A549 treated with DMSO at 1 μM for 4 hours (cell line): ENCODE measurements at places on chromosomes 11 and 22. TPM values are rescaled to one million over a fixed set of nuclear protein-coding genes. Genes with fewer than 3 reads are reported as not detected.

Gene BACE1-AS
- 1.4 to 2.4 TPM (median 2.4 TPM) in 5 replicates for total RNA-seq

Gene ROM1
- total RNA-seq: 4.0 to 5.3 TPM (median 4.4 TPM) in 5 replicates

Gene NRIP3
- total RNA-seq: 1.1 to 1.6 TPM (median 1.3 TPM) in 5 replicates

Gene RBMXL2
- not detected in 5 replicates for total RNA-seq

Gene LINC01488
- 0.07 to 0.10 TPM in 2 of 5 replicates, not detected in the others for total RNA-seq

Gene TCN1
- 0.09 to 0.45 TPM (median 0.23 TPM) in 5 replicates for total RNA-seq

Gene SNX32
- total RNA-seq: 0.06 to 0.14 TPM (median 0.11 TPM) in 4 of 5 replicates, not detected in the other

Gene TSKU
- 156 to 215 TPM (median 192 TPM) in 5 replicates for total RNA-seq

Gene SLC5A1
- 0.04 to 0.08 TPM in 2 of 5 replicates, not detected in the others for total RNA-seq

Gene MMP3
- 0.08 to 0.13 TPM (median 0.11 TPM) in 5 replicates for total RNA-seq

Gene GP1BB
- total RNA-seq: 0.73 to 1.7 TPM (median 1.2 TPM) in 5 replicates

Gene SAA4
- not detected in 5 replicates for total RNA-seq

Gene FERMT3
- 0.69 to 3.9 TPM (median 2.0 TPM) in 5 replicates for total RNA-seq

Gene TSPO
- total RNA-seq: 147 to 211 TPM (median 184 TPM) in 5 replicates

Gene IRAG1
- 0.02 to 0.08 TPM (median 0.05 TPM) in 3 of 5 replicates, not detected in the others for total RNA-seq

Gene FOLR1
- 0.10 to 0.11 TPM in 2 of 5 replicates, not detected in the others for total RNA-seq

Gene C11orf87
- total RNA-seq: 0.01 to 0.06 TPM (median 0.02 TPM) in 4 of 5 replicates, not detected in the other

Gene PKP3
- total RNA-seq: 31.8 to 41.0 TPM (median 36.8 TPM) in 5 replicates

Gene PHETA2
- total RNA-seq: not detected in 5 replicates

Gene KDM4E
- total RNA-seq: not detected in 5 replicates

Gene IFITM10
- 0.89 to 1.3 TPM (median 0.94 TPM) in 5 replicates for total RNA-seq

Gene MYH9
- 193 to 218 TPM (median 197 TPM) in 5 replicates for total RNA-seq

Gene RFPL1
- total RNA-seq: not detected in 5 replicates

Gene VSIG10L2
- 0.01 TPM in 1 of 5 replicates, not detected in the others for total RNA-seq

Gene MMP13
- total RNA-seq: 0.05 TPM in 1 of 5 replicates, not detected in the others

Gene OR8J1
- total RNA-seq: not detected in 5 replicates

Gene WT1
- 5.9 to 6.9 TPM (median 6.1 TPM) in 5 replicates for total RNA-seq

Gene DCHS1
- 0.11 to 0.16 TPM (median 0.14 TPM) in 5 replicates for total RNA-seq

Gene CD3G
- total RNA-seq: not detected in 5 replicates

Gene LRRC74B
- total RNA-seq: 0.05 to 0.06 TPM in 2 of 5 replicates, not detected in the others

Gene PHOX2A
- not detected in 5 replicates for total RNA-seq

Gene TMPRSS4
- total RNA-seq: 0.13 TPM in 1 of 5 replicates, not detected in the others

Gene OR8A1
- total RNA-seq: not detected in 5 replicates

Gene KCNK7
- 0.11 to 2.2 TPM (median 0.31 TPM) in 5 replicates for total RNA-seq

Gene YPEL4
- total RNA-seq: 0.17 to 0.51 TPM (median 0.34 TPM) in 5 replicates

Gene BRSK2
- 6.5 to 7.6 TPM (median 6.8 TPM) in 5 replicates for total RNA-seq

Gene OR2AT4
- 0.01 TPM in 2 of 5 replicates, not detected in the others for total RNA-seq
